ENCODE measurements at places on chromosomes 7 and 10. TPM values are rescaled to one million over a fixed set of nuclear protein-coding genes. Genes with fewer than 3 reads are reported as not detected.

The ZNF722 gene
- not detected for total RNA-seq

The VSTM4 gene
- total RNA-seq: not detected

The SPDYE5 gene
- 0.29 TPM for total RNA-seq

The GPR85 gene
- total RNA-seq: not detected

GRCh38 chr10:8310930-8311329 is 256.4 kb downstream of the GATA3 start:
- H3K4me3 ChIP-seq: no peak overlapping the region
- no peak overlapping the region for H3K27ac ChIP-seq

GRCh38 chr10:72687035-72687434 is 4.9 kb upstream of the MCU start:
- no peak overlapping the region for H3K27ac ChIP-seq
- H3K4me3 ChIP-seq: no peak overlapping the region
- H3K36me3 ChIP-seq: no peaks in the 10 kb centered on the region
- H3K27me3 ChIP-seq: no peaks in the 10 kb centered on the region
- peaks cover 5% of the 10 kb centered on the region for H3K4me1 ChIP-seq
- DNase-seq: no peak

- H3K27me3 ChIP-seq: no peaks in the 10 kb centered on the region
- no peaks in the 10 kb centered on the region for H3K4me1 ChIP-seq
- no peak overlapping the region for H3K4me3 ChIP-seq
These were observed 98.6 kb downstream of the CCDC3 start for GRCh38 chr10:12902851-12903358.

DNA sequence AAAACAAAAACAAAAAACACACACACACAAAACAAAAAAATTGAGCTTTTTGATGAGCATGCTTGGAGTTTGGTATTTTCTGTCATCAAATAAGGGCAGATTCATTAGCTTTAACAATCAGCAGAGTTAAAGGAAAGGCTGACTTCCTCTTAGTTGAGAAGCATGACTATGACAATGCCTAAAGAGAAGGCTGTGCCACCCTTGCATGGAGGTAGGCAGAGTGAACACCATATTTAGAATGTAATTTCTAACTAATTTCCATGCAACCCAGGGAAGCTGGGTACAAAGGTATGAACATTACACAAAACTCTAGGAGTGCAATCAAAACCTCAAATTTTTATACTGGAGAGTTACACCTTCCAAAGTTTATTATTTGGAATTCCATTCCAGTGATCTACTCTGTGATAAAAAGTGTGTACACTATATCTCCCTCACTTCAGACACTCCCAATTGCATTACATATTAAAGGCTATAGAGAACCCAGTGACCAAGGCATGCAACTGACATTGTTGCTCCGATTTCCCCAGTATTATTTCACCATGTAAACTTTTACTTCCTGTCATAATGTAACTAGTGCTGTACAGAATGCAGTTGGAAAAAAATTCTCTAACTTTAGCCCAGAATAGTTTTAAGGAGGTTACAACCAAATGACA is 9.4 kb upstream of the CYCS start:
- DNase-seq: no peak
- no peaks in the 10 kb centered on the region for H3K27me3 ChIP-seq
- H3K4me3 ChIP-seq: no peak overlapping the region
- H3K36me3 ChIP-seq: no peaks in the 10 kb centered on the region

- no peaks in the 10 kb centered on the region for H3K4me1 ChIP-seq
- peaks cover 22% of the 10 kb centered on the region for H3K36me3 ChIP-seq
- H3K27ac ChIP-seq: no peak overlapping the region
- DNase-seq: peak; percentile 24
These were observed 20.7 kb downstream of the COX15 start for GRCh38 chr10:99711129-99711719.

DNA sequence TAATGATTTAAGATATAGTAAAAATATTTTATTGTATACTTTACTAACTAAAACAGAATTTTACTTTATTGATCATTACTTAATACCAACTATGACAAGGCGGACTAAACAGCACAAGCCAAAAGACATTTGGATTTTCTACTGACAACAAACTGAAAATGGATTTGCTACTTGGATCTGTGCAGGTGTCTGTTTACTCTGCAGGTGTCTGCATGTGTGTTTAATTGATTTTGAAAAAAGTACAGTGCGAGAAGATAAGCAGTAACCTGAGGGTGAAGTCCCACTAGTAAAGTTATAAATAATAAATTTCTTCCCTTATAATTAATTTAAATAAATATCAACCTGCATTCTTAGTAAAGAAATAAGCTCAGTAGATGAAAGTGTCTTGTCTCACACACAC is 696.8 kb upstream of the MBL2 start:
- DNase-seq: no peak
- H3K27ac ChIP-seq: no peak overlapping the region
- no peaks in the 10 kb centered on the region for H3K4me1 ChIP-seq
- H3K4me3 ChIP-seq: no peak overlapping the region
- H3K36me3 ChIP-seq: no peaks in the 10 kb centered on the region

DNA sequence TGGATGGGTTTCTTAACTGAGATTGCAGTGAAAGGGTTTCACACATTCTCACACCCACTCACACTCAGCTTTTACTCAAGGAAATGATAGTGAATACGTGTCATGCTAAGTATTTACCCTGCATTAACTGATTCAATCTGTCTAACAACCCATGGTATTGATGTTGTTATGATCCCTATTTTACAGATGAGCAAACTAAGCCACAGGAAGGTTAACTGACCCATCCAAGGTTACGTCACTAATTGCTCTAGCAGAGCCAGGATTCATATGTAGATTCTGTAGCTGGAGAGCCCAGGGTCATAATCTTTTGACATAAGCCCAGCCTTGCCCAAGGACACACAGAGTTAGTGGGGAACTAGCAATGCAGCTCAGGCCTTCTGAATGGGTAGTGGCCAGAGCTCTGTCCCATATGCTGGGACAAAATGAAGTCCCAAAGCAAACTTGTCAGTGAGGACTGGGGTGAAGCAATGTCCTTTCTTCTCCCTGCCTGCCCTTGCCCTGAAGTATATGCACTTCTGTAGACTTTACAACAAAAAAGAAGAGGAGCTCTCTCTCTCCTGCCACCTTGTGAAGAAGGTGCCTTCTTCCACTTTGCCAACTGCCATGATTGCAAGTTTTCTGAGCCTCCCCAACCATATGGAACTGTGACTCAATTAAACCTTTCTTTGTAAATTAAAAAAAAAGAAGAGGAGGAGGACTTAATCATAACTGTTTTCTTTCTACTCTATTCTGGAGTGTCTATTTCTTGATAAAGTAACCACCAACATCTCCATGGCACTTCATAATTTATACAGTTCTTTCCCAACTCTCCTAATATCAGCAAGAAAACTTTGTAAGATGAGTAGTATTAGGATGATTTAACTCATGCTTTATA is 4.9 kb upstream of the CYP3A7 start:
- no peaks in the 10 kb centered on the region for H3K4me1 ChIP-seq
- H3K27ac ChIP-seq: no peak overlapping the region
- no peak overlapping the region for H3K4me3 ChIP-seq
- no peaks in the 10 kb centered on the region for H3K36me3 ChIP-seq
- no peaks in the 10 kb centered on the region for H3K27me3 ChIP-seq

DNA sequence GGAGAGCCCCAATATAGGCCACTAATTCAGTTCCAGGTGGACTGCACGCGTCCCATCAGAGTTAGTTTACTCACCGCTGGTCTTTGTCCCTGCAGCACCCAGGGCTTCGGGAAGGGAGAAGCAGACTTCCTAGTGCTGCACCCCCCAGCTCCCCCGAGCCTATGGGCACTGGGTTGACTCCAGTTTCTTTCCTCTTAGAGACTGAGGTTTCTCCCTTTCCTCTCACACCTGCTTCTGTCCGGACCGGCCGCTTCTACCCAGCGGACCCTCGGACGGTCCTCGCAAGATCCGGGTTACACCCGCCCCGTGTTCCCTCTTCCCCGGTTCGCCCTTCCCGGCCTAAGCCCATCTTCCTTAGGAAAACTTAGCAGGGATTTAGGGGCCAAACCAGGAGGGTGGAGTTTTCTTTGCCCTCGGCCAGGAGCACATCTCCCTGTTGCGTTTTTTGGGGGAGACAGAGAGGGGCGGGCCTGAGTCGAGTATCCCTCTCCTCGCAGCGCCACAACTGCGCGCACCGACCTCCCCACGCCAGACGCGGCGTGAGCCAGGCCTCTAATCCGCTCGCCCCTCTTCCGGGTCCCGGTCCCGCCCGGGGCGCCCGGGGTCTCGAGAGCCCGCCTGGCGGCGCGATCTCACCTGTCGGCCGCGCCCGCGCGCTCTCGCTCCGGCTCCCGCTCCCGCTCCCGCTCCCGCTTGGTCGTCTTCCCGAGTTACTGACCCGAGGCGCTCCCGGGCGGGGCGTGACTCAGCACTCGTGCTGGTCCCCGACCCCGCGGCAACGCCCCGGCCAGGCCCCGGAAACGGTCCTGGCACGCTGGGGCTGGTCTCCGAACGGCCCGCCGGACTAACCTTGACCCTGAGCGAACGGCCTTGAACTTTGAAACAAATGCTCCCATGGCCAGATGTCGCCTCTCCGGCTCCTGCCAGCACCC is at the start of gene AIFM2:
Gene AIFM2 (minus strand): TSS at position 728 of the 932 bp plus-strand sequence. CDS start 8,741 bp downstream, outside the sequence.
- no peaks in the 10 kb centered on the region for H3K36me3 ChIP-seq
- H3K4me1 ChIP-seq: peaks cover 11% of the 10 kb centered on the region
- peak within 1 kb of the TSS; percentile 42 for H3K4me3 ChIP-seq
- peak; percentile 33 for DNase-seq

GRCh38 chr7:87144173-87144657 is 8.0 kb upstream of the DMTF1 start:
- no peak overlapping the region for H3K27ac ChIP-seq
- no peaks in the 10 kb centered on the region for H3K36me3 ChIP-seq
- no peak for DNase-seq
- no peak overlapping the region for H3K4me3 ChIP-seq
- H3K4me1 ChIP-seq: no peaks in the 10 kb centered on the region

DNA sequence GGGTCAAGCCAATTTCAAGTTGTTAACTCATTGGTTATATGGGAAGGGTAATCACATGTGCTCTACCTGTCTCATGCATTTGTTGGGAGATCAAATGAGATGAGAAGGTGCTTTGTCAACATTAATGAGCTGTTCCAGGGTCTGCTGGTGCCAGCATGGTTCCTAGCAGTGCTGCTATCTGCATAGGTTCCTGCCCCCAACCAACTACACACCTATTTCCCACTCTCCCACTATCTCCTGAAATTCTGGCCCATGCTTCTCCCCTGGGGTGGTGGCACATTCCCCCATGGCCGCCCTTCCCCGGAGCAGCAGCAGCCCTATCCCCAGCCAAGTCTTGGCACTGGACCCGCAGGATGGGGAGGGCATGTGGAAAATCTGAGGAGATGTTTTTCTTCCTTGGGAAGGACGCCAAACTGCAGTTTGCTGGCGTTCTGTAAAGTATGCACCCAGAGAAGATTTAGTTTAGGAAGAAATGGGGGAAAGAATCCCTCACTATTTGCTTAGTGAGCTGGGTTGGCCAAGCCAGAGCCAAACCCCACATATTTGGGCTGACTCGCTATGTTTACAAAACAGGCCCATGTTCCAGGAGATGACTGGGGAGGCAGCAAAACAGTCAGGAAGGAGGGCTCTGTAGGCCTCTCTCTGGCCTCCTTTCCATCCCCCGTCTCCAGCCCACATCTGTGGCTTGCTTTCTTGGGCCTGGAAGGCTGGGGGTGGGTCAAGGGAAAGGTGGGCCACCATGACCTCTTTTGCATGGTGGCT is 42.5 kb downstream of the PPP1R3C start:
- no peaks in the 10 kb centered on the region for H3K36me3 ChIP-seq
- no peaks in the 10 kb centered on the region for H3K4me1 ChIP-seq
- no peak for DNase-seq
- H3K27ac ChIP-seq: no peak overlapping the region

DNA sequence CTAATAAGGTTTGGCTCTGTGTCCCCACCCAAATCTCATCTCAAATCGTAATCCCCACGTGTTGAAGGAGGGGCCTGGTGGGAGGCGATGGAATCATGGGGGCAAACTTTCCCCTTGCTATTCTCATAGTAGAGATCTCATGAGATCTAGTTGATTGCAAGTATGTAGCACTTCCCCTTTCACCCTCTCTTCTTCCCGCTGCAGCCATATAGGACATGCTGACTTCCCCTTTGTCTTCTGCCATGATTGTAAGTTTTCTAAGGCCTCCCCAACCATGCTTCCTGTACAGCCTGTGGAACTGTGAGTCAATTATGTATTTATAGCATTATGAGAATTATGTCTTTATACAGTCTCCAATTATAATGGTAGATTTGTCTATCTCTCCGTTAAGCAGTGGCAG is 594.5 kb downstream of the ACTR3B start:
- H3K27ac ChIP-seq: no peak overlapping the region
- H3K36me3 ChIP-seq: no peaks in the 10 kb centered on the region
- no peak for DNase-seq
- H3K4me1 ChIP-seq: no peaks in the 10 kb centered on the region
- H3K4me3 ChIP-seq: no peak overlapping the region

DNA sequence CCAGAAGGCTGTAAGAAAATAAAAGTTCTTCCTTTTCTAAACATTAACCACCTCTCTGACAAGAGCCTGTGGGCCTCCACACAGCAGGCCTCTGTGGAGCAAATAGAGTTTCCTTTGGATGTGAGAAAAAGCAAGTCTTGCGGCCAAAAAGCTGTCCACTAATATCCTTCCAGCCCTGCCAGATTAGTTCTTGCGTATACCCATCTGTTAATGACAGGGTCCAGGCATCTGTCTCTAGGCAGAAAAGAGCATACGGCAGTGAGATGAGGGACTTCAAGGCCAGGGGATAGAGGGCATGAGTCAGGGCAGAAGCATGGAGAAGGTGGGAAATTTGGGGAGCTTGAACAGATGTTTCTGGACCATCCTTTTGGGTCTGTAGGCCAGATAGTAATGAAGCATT is 164.9 kb downstream of the NSUN6 start:
- DNase-seq: no peak
- H3K27me3 ChIP-seq: no peaks in the 10 kb centered on the region
- H3K4me1 ChIP-seq: no peaks in the 10 kb centered on the region
- H3K4me3 ChIP-seq: no peak overlapping the region
- H3K27ac ChIP-seq: no peak overlapping the region
- H3K36me3 ChIP-seq: no peaks in the 10 kb centered on the region

- H3K27me3 ChIP-seq: no peaks in the 10 kb centered on the region
- H3K4me1 ChIP-seq: no peaks in the 10 kb centered on the region
- H3K27ac ChIP-seq: no peak overlapping the region
- H3K4me3 ChIP-seq: no peak overlapping the region
- H3K36me3 ChIP-seq: no peaks in the 10 kb centered on the region
These were observed 103.8 kb upstream of the CCNY start for GRCh38 chr10:35232527-35232926.

GRCh38 chr10:5434017-5434753 is 21.8 kb downstream of the NET1 start:
- peak; percentile 35 for DNase-seq
- H3K4me1 ChIP-seq: peaks cover 6% of the 10 kb centered on the region
- no peak overlapping the region for H3K27ac ChIP-seq
- H3K4me3 ChIP-seq: no peak overlapping the region
- no peaks in the 10 kb centered on the region for H3K27me3 ChIP-seq

Measured in CD4-positive, alpha-beta memory T cell (primary cell).